SIG-M5 (cell line): ENCODE measurements at places on chromosomes 11 and 22.

- DNase-seq: no peak
Measured at GRCh38 chr11:86241956-86242535, 2.5 kb upstream of the EED start.

DNA sequence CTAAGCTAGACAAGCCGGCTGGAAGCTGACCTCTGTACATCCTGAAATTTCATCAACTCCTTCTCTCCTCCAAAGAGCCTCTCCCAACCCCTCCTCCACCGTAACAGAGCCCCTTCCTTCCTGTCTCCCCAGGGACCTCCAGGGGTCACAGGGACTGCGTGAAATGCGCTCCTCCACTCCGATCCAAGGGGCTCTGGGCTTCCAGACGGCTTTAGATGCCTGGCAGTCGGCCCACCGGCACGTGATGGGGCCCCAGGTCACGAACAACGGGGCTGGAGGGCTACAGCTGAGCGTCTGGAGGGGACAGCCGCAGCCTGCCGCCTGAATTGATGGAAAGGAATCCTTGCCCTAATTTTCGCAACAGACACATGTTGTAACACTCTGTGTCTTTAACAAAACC, 264.1 kb downstream of the MN1 start:
- DNase-seq: no peak

- no peak for DNase-seq
Measured at GRCh38 chr22:27971926-27972325, 52.9 kb upstream of the PITPNB start.

- no peak for DNase-seq
Measured at GRCh38 chr11:43738600-43739409, 58.3 kb downstream of the HSD17B12 start.

DNA sequence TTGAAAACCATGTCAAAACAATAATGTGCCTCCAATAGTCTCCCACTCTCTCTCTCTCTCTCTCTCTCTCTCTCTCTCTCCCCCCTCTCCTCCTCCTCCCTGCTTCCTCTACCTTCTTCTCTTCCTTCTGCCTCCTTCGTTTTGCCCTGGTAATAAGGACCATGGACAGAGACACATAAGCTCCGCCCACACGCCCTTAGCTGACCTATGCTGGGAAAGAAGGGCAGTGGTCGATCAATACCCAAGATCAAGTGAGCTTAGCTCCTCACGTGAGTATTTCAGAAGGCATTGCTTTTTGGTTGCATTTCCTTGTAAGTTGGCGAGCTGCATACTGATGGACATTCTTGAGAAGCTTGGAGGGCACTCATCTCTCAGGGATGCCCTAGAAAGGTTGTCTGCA, 194.8 kb downstream of the MIAT start:
- no peak for DNase-seq

DNA sequence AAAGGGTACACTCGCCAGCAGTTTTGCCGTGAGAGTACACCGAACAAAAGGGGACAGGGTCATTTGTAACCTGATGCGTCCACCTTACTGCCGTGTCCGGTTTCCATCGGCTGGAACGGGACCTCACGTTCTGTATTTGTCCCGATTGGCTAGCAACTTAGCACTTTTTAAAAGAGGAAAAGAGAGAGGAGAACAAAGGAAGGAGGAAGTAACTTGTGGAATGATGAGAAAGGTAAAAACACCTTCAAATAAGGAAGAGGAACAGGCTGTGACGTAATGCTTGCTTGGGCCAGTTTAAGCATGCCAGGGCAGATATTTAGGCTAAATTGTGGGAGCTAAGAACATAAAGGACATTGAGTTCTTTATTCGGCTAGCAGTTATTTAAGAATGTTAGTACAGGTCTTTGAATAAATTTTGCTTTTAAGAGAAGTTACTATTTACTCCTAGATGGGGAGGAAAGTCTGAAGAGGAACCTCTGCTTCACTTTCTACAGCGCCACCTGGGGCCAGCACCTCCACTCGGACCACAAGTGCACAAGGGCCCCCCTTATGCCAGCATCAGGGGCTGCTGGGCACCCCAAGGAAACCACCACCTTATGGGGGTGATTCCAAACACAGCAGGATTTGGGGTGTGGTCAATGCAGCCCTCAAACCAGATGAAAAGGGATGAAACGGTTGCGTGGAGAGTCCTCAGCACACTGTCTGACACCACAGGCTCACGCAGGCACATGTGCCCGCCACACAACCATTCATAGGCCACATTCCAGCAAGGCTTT, 5.8 kb downstream of the ARSA start:
- no peak for DNase-seq

DNA sequence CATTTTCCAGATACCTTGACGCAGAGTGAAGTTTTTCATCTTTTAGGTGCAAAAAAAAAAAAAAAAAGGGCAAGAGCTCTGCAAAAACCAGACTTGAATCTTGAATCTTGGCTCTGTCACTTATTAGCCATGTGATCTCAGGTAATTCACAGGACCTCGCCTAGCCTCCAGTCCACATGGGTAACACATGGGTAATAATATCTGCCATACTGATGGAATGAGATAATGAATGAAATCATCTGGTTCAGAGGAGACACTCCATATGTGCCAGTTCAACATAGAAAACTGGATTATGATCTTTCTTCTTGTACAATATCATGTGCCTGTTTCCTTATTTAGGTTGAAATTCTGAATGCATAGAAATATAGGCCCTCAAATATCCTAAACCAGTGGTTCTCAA, 8.6 kb upstream of the AMOTL1 start:
- no peak for DNase-seq

DNA sequence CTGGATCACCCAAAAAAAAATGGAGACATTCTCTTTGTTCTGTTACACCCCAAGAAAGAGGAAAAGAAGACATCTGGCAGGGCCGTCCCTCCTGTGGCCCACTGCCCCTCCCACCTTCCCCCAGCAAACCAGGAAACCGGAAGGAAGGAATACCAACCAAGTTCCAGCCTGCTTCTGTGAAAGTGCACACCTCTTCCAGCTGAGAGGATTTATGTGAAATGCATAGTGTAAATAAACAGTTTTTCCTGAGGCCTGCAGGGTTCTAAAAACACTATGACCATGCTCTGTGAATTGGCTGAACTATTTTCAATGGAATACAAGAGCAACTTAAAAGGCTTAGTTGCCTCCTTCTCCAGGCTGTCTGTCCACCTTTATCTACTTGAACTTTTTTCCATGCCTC, 50.0 kb upstream of the CHST1 start:
- DNase-seq: no peak

DNA sequence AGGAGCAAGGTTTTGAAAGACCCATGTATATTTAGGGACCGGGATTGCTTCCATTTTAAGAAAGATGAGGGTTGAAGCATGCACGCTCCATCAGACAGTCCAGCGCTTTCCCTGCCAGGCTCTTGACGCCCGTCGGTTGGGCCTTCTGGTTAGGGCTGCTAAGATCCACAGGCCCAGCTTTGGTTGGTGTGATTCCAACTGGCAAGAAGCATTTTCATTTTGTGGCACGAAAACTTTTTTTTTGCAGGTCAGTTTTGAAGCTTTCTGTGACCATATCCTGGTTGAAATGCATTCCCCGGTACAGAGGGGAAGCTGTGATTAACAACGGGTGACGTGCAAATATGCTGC, 34.3 kb upstream of the MPPED1 start:
- DNase-seq: no peak

DNA sequence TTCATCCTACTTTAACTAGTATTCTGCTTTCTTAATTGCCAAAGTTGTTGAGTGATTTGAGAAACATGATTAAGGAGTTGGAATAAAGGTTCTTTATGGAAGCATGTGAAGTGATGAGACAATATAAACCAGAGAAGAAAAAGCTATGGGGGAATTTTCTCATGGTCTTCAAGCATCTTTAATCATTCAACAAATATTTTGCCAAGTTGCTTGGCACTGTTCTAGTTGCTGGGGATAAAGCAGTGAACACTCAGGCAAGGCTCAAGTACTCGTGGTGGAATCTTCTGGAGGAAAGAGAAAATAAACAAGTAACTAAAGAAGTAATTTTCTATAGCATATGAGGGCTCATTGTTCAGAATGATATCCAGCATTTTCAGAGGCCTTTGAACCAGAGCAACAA, 9.2 kb upstream of the PIWIL4 start:
- DNase-seq: no peak

- no peak for DNase-seq
Measured at GRCh38 chr22:34334893-34335292, 414.6 kb upstream of the LARGE1 start.

DNA sequence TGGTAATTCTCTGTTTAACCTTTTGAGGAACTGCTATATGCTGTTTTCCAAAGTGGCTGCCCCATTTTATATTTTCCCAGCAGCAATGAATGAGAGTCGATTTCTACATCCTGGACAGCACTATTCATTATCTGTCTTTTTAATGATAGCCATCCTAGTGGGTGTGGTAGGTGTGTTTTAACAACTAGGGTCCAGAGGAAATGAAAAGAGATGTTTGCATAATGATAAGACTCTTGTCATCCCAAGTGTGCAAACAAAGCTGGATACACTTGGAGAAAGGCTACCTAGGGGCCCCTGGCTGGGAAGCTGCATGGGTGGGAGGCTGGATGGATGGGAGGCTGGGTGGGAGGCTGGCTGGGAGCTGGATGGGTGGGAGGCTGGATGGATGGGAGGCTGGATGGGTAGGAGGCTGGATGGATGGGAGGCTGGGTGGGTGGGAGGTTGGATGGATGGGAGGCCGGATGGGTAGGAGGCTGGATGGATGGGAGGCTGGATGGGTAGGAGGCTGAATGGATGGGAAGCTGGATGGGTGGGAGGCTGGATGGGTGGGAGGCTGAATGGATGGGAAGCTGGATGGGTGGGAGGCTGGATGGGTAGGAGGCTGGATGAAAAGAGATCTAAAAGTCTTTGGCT, 158.0 kb downstream of the DSCAML1 start:
- DNase-seq: no peak

- DNase-seq: no peak
Measured at GRCh38 chr22:35534091-35534490, 6.5 kb upstream of the RASD2 start.

DNA sequence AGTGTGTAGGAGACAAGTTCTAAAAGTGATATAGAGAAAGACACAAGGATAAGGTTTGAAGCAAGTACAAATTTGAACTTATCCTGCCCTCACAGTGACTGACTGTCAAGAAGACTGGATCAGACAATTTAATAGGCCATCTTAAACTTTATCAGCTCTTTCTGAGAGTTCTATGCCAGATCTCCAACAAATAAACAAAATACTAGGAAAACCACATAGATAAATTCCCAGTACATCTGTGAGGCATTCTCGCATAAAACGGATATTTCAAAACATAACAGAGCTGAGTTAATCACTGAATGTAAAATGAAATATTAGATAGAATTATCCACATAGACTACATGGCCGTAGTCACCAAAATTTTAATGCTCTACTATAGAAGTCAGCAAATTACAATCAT, 120.9 kb upstream of the LUZP2 start:
- DNase-seq: no peak

GRCh38 chr11:94932503-94932902, 40.9 kb downstream of the CWC15 start:
- no peak for DNase-seq

DNA sequence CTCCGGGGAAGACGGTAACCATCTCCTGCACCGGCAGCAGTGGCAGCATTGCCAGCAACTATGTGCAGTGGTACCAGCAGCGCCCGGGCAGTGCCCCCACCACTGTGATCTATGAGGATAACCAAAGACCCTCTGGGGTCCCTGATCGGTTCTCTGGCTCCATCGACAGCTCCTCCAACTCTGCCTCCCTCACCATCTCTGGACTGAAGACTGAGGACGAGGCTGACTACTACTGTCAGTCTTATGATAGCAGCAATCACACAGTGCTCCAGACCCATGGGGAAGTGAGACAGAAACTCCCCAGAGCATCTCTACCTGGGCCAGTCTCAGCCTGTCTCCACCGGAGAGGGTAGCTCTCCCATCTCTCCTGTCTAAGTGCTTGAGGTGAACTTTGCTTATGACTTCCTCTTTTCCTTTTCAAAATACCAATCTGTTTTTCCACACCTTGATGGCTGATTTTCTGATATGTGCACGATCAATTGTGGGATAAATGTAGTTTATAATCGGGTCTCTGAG, 48.5 kb upstream of the VPREB1 start:
- no peak for DNase-seq

DNA sequence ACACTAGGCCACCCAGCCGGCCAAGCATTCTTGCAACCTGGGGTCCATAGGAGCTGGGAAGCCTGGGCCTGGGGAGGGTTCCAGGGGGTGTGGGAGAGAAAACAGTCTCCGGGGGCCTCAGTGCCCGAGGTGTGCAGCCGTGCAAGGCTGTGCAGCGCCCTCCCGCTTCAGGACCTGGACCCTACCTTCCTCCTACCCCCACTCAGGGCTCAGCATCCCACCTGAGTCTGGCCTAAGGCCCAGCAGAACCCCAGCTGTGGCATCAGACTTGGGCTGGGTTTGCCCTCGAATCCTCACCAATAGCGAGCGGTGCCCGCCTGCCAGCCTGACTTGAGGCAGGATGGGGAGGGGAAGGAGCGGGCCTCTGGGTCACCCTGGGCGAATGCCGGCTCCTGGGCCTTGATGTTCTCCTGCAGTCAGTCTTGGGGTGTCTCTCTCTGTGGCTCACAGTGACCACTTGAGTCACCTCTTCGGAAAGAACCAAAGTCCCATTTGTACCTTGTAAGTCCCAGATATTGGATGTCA, 53.6 kb upstream of the PPARA start:
- no peak for DNase-seq

DNA sequence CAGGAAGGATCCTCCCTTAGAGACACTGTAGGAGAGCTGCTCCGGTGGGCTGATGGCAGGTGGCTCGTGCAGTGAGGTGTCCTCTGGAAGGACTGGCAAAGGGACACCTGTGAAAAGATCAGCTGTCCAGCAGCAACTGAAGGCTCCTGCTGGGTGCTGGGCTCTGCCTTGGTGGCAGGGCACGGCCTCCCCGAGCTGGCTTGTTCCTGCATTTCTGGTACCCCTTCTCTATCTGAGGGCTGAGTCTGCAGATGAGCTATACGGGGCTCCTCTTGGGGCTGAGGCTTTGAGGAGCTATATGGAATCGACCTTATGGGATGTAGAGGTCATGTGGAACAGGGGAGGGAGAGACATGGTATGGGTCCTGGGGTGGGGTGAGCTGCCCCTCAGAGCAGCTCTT, 875.8 kb downstream of the BRD1 start:
- no peak for DNase-seq

DNA sequence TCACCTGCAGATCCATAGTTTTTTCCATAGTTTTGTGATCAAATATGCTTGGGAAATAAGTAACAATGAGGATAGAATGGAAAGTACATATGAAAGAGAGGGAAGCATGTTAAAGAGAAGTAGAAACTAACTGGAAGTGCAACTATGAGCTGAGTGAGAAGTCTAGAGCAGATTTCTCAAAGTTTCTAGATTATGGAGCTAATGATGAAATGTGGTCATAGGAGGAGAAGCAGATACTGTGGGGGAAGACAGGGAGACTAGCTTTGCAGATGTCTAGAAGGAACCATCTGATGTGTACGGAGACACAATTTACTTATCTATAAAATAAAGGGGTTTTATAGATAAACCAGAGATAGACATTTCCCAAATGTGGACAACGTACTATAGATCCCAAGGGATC, 37.1 kb downstream of the RELT start:
- DNase-seq: peak; percentile 9

DNA sequence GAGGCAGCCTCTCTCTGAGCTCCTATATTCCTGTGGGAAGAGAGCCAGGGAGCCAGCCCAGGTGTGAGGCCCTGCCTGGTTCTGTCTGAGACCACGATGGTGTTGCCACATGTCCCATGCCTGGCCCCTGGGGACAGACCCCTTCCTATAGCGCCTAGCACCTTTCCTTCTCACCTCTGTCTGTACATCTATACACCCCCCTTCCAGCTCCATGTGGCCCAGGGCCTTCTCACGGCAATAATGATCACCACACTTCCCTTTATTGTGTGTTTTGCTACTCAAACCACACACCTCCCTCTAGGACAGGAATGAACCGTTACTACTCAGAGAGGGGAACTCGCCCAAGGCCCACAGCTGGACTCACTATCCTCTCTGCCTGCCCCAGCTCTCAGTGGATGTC, 12.8 kb downstream of the CD82 start:
- no peak for DNase-seq
